Cerebellum (tissue), 4 donors: ENCODE measurements at places on chromosomes 5 and 9. TPM values are rescaled to one million over a fixed set of nuclear protein-coding genes. Genes with fewer than 3 reads are reported as not detected.
A peak's percentile ranks its signal among the peaks of the same experiment; 100 is the strongest.

DNA sequence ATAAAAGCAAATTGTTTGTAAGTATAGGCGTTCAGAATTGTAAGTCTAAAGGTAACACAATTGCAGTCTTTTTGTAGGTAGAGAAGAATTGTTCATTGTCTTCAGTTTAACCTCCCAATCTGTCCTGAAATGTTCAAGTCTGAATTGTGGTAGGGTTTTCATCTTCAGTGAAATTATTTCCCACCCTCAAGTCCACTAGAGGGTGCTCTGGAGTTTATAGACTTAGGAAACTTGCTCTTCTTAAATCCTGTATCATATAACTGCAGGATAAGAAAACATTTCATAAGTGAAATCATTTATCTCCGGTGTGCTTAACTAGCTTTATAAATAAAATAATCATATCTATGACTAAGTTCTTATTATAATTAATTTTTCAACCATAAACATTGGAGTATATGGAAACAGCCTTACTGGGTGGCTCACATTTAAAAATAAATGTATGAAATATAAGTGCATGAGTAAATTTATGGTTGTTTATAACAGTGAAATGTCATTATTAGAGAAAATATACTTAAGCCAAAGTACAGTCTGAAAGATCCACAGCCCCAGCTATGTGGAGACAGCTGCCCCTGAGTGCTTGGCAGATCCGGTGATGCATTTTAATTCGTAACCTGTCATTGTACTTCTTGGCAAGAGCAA is 182.4 kb upstream of the OTULINL start:
- DNase-seq: peak; percentile 51

DNA sequence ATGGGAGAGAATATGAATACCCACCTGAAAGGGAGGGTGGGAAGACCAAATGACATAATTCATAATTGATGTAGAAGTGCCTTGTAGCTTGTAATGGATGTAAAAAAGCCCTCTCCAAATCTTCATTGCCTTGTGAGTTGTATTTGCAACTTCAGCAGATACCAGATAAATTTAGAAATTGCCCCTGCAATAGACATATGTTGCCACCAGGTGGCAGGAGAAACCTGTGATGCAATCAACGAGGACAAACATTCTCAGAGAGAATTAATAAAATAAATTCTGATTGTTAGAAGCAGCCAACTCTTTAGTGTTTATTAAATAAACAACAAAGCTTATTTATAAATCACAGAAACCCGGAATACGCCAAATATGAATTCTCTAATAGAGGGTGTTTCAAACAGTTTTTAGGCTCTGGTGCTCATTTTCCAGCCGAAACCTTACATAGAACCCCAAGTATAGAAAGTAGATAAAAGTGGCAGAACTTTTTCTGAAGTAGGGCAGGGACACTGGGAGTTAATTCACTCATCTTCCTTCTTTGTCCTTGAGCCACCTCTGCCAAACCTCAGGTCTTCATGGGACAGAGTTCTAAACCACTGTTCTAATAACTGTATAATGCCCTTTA is 147.8 kb downstream of the TMEM38B start:
- DNase-seq: no peak

DNA sequence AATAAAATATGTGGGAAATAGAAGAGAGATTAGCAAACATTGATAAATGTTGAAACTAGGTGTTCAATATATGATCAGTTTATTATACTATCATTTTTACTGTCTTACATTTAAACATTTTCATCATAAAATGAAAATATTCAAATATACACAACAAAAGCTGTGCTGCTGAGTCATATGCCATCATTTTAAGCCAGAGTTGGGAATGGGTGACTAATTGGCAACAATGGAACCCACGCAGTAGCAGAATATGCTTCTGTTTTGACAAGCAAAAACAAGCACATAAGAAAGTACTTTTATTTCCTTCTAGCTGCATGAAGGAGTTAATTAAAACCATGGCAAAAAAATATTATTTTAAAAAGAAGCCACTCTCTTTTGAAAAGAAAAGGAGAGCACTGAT is 340.0 kb upstream of the EDIL3 start:
- no peak for DNase-seq

DNA sequence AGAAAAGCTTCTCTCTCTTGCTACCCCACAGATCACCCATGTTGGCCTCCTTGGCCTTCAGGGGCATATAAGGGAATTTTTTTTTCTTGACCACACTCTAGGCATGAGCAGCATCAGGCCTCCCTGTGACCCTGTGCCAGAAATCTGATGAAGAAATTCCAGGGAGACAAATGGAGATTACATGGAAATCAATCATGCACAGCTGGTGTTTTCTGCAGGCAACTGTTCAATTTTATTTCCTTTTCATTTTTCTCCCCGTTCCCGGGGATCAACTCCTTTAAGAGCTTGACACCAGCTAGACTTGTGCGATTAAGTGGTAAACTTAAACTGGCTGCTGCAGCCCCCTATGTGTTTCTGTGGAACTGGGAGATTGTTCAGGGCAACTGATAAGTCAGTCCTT is 59.3 kb downstream of the GALNT10 start:
- DNase-seq: no peak

- no peak for DNase-seq
Observed at GRCh38 chr9:134544388-134545214, 97.0 kb upstream of the COL5A1 start.

Gene FBN2
- 20.1 TPM for total RNA-seq

Gene WNK2
- 47.4 TPM for total RNA-seq

Gene PAM
- total RNA-seq: 148 TPM

Gene AQP3
- total RNA-seq: 1.1 TPM
